PC-3 (cell line): ENCODE measurements at places on chromosomes 12 and 14.

GRCh38 chr12:57782608-57783465 lies at the start of gene TSFM:
Gene TSFM (plus strand): TSS chr12:57782787. CDS start chr12:57782802, 15 bp downstream.
- peak; percentile 96 for DNase-seq

GRCh38 chr12:87812030-87812429 lies 217.2 kb downstream of the C12orf50 start:
- DNase-seq: peak; percentile 23

DNA sequence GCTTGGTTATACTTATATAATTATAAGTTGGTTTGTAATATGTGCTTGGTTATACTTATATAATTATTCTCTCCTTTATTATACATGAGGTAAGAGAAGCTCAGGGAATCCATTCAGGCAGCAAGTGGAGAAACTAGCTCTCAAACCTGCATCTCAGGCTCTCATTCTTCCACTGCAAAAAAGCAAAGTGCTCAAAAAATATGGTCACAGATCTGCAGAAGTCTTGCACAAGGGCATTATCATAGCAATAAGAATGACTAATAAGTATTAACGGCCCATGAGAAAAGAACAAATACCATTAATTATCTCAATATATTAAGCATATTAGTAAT lies 476 bp upstream of the TRAFD1 start:
- no peak for DNase-seq

- DNase-seq: peak; percentile 96
Observed at GRCh38 chr12:123094349-123095077, 56.4 kb downstream of the PITPNM2 start.

- no peak for DNase-seq
Observed at GRCh38 chr14:94936901-94937685, 167.2 kb upstream of the GSC start.

GRCh38 chr12:51865757-51866270 lies 17.3 kb upstream of the FIGNL2 start:
- DNase-seq: no peak

DNA sequence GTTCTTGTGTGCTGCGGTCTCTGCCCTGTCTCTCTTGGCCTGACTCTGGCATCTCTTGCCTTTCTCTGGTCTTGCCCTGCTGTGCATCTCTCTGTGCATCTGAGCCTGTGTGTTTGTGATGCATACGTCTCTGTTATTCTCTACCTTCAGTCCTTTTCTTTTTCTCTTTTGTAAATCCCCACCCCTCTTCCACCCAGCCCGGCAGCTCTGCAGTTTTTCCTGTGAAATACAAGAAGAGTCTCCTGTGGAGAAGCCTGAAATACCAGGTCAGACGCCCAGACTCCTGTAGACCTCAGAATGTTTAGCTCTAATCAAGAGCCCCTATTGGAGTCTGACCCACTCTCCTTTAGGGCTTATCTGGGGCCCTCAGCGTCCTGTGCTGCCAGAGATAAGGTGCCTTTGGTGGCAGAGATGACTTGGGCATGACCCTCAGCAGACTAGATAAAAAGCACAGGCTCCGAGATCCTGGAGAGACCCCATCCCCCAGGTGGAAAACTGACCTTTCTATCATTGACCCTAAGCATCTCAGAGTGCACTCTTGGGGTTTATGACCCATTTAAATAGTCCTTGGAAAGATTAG lies 167.5 kb upstream of the SRRM4 start:
- no peak for DNase-seq

DNA sequence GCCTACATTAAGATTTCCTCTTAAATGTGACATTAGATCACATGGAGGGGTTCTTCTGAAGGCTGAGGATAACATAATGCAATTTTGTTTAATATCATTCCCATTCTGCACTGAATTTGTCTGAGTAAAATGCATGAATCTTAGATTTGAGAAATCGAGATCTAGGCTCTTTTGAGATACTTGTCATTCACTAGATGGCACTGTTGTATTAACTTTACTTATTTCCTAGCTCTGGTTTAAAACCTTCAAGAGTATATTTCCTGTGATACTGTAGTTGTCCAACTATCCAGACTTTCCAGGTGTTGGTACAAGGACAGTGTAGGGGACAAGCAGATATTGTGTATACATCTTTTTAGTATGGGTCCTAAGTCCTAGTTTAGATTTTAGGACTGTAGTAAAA lies 91.7 kb upstream of the SEL1L start:
- DNase-seq: peak; percentile 55

- no peak for DNase-seq
Observed at GRCh38 chr12:48160807-48161206, 3.5 kb upstream of the ASB8 start.

DNA sequence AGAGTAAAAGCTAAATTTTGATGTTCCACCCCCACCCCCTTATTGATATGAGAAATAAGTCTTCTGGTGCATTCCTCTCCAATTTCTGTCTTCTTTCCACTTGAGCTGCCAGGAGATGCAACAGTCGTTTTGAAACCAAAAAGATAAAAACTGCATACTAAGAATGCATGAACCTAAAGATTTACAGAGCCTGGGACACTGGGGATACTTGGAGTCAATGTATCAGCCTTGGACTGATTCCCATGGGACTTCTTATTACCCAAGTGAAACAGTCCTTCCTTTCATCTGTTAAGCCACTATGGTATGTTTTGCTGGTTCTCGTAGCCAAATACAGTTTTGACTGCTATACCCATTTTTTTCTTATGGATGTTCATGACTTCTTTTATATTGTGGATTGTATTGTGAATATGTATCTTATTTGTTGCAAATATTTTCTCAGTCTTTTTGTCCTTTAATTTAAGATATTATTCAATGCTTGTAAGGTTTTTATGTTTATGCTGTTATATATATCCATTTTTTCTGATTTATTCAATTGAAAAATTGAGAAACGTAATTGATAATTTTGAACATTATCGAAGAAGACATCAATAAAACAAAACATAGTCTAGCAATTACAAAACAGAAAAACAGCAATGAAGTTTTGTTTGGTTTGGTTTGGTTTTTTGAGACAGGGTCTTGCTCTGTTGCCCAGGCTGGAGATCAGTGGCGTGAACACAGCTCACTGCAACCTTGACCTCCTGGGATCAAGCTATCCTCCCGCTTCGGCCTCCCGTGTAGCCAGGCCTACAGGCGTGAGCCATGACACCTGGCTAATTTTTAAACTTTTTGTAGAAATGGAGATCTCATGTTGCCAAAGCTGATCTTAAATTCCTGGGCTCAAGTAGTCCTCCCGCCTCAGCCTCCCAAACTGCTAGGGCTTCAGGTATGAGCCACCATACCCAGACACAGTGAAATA lies 85.4 kb upstream of the ETV6 start:
- DNase-seq: no peak

- DNase-seq: no peak
Observed at GRCh38 chr12:124509300-124509675, 58.1 kb downstream of the NCOR2 start.

- DNase-seq: no peak
Observed at GRCh38 chr12:108461058-108461660, 53.9 kb upstream of the FICD start.

- peak; percentile 27 for DNase-seq
Observed at GRCh38 chr12:62640910-62641448, 174.4 kb downstream of the MON2 start.

DNA sequence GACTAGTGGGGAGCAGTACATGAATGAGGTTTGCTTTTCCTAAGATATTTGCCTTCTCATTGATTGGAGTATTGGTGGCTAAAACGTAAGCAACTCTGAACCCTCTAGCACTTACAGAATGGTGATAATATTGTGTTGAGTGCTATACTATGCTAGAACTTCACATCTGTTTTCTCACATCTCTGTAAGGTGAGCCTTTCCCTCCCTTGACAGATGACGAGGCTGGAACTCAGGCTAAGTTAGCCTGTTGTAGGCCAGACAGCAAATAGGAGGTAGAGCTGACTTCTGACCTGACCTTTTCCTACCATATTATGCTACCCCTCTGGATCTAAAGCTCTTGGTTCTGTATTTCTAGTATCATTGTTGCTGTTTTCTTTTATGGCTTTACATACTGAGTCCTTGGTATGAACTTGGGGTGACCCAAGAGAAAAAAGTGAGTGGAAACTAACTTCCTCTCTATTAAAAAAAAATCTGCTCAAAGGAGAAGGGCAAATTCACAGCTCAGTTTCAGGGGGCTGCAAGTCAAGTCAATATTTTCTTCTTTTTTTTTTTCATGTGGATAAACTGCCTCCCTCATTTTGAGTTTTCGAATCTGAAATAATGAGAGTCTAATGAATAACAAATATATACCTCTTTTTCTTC lies 85.9 kb downstream of the CRADD start:
- no peak for DNase-seq

DNA sequence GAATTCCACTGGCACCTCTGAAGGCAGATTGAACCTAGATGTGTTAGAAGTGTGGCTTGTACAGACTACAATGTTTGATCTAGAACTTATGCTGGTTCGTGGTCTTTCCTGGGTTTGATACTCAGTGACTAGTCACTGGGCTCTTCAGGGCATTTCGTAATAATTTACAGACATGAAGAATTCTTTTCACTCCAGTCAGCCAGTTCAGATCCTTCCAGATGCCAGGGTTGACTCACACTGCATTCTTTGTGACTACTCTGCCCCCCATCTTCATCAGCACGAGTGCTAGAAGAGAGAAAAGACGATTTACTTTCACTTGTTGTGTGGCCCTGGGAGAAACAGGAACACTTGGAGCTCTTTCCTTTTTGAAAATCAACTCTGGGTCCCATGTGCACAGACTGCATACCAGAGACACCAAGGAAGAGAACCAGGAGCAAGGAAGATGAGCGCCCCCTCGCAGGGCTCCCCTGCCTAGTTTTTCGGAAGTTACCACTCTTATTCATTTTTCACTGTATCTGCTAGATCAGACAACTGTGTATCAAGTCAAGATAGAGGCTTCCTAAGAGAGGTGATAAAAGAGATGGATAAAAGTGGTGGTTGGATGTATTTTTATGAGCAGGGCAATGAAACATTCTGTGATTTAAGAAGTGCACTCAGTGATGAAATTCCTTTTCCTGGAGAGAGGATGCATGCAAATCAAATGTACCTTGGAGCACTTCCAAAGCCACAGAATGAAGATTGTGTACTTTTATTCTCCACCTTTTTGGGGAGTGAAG lies 33.5 kb upstream of the EVL start:
- DNase-seq: peak; percentile 98

DNA sequence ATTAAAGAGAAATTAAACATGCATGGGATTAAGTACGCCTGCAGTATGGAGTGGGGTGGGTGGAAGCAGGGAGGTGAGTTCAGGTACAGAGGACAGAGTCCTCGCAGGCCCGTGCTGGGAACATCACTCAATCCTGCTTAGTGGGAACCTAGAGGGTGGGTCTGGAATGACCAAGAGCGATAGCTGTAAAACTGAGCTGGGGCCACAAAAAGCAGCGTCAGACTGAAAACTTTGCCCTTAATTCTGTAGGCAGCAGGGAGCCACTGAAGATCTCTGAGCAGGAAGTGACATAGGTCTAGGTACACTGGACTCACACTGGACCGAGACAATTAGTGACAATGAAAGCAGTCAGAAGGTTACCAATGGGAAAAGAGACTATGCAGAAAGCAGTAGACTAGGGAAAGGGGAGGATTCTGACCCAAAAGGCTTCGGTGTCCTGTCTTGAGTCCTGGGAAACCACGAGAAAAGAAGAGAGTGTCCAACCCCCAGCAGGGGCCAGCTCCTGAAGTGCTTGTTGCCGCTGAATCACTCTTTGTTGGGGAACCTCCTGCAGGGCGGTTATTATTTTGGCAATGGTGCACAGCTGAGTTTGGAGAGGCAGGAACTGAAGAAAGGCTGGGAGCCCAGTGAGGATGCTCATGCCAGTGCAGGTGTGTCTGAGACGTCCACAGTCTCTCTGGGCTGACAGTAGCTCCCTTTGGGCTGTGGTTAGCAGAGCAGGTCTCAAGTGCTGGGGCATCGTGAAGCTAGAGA lies 97.4 kb downstream of the PLXNC1 start:
- no peak for DNase-seq

DNA sequence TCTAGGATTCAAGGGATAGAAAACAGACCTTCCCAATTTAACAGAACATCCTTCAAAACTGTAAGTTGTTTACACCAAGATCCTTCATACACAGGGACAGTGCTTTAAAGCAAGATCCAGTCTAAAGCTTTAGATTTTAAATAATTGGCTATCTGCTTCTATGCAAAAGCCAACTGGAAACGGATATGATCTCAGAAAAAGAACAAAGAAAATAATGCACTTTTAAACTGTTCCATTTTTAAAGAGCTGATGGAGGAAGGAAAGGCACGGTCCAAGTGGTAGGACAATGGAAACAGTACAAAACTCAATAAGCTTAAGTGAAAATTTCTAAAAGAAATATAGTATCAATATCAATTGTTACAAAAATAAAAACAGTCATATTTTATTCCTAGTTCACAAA lies 27.7 kb downstream of the LRP6 start:
- DNase-seq: no peak

GRCh38 chr12:128753438-128753837 lies 70.3 kb downstream of the SLC15A4 start:
- DNase-seq: no peak

GRCh38 chr14:22481546-22481945 lies 107.5 kb downstream of the DAD1 start:
- no peak for DNase-seq

- DNase-seq: no peak
Observed at GRCh38 chr14:37215345-37215744, 17.6 kb downstream of the MIPOL1 start.

GRCh38 chr14:91241863-91242262 lies 2.6 kb downstream of the GPR68 start:
- no peak for DNase-seq

GRCh38 chr14:65134651-65135579 lies 32.6 kb upstream of the MAX start:
- DNase-seq: no peak

- DNase-seq: no peak
Observed at GRCh38 chr12:75756771-75757170, 245.4 kb upstream of the KRR1 start.

GRCh38 chr14:53640695-53641094 lies 315.9 kb downstream of the BMP4 start:
- peak; percentile 26 for DNase-seq

DNA sequence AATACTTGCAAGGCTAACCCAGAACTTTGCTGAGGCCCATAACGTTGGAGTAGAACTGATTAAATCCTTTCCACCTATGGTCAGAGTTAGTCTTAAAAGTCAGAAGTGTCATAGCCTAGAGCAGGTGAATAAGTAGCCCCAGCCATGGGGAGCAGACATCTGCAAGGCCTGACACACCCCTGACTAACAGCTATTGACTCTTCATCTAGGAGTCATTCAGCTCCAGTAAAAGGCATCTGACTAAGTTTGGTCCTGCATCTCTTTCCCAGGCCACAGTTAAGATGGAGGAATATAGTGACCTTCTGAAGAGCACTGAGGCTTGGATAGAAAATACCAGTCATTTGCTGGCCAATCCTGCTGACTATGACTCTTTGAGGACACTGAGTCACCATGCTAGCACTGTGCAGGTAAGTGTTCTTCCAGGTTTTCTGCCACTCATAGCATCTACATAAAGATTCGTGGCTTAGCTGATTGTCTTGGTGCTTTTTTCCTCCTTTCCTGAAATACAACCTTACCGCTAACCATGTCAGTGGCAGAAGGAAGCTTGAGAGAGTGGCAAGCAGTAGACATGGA lies 212.9 kb downstream of the ESR2 start:
- peak; percentile 44 for DNase-seq
